Hematopoietic multipotent progenitor cell (in vitro differentiated cells): ENCODE measurements at places on chromosomes 5 and 9. TPM values are rescaled to one million over a fixed set of nuclear protein-coding genes. Genes with fewer than 3 reads are reported as not detected.

The UNC5A gene
- not detected for total RNA-seq

The SH3TC2 gene
- 2.2 TPM for total RNA-seq

The PROB1 gene
- 2.4 TPM for total RNA-seq

The CCL28 gene
- 8.9 TPM for total RNA-seq

The TUSC1 gene
- 14.3 TPM for total RNA-seq

The RNF224 gene
- not detected for total RNA-seq

DNA sequence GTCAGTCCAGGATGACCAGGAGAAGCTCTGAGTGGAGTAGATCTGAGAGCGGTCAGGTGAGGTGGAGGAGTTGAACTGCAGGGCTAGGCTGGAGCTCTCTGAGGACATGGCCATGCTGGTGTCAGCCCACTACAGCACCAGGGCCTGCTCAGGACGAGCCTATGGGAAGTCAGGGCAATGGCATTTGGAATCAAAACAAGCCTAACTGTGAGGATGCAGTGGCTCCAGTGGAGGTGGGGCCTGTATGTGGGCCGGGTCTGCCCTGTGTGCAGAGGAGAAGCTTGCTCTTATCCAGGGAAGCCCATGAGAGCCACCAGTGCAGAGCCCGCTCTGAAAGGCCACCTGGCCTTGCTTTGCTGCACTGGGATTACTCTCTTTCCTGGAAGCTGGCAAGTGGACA, 11.1 kb downstream of the CXCL14 start:
- no peak for DNase-seq

DNA sequence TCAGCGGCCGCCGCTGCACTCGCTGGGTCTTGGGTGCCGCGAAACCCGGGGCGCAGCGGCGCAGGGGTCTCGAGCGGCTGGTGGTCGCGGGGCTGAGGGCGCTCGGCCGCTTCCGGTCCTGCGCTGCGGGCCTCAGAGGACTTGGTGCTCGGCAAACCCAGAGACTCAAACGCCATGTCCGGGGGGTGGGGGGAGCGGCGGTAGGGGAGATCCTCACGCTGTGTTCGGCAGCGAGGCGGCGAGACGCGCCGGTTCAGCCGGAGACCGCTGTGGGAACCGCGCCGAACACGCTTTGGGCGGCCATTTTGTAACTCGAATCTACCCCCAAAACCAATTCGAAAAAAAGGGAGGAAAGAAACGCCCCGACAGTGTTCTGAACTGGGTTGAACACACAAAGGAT, 317.5 kb upstream of the CDH18 start:
- no peak for DNase-seq

GRCh38 chr9:19358701-19359100, 21.3 kb downstream of the RPS6 start:
- DNase-seq = no peak

GRCh38 chr5:134131578-134132350, 17.3 kb downstream of the TCF7 start:
- DNase-seq = no peak

GRCh38 chr5:36269478-36269877, 27.8 kb upstream of the NADK2 start:
- DNase-seq = no peak

DNA sequence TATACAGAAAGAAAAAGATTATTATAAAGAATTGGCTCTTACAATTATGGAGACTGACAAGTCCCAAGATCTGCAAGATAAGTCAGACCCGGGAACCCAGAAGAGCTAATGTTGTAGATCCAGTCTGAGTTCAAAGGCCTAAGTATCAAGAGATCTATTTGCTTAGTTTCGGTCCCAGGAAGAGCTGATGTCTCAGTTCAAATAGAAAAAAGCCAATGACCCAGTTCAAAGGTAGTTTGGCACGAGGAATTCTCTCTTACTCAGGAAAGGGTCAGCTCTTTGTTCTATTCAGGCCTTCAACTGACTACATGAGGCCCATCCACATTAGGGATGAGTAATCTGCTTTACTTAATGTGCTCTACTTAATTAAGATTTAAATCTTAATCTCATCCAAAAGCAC, 128.3 kb upstream of the PLCXD3 start:
- DNase-seq = no peak

GRCh38 chr5:162288647-162289296, 221.2 kb downstream of the GABRG2 start:
- no peak for DNase-seq
